Transverse colon (tissue), 4 donors: ENCODE measurements at places on chromosomes 12 and 14. TPM values are rescaled to one million over a fixed set of nuclear protein-coding genes. Genes with fewer than 3 reads are reported as not detected.

- no peak for DNase-seq
These were observed 5.3 kb upstream of the GRIP1 start for GRCh38 chr12:66684222-66684621.

DNA sequence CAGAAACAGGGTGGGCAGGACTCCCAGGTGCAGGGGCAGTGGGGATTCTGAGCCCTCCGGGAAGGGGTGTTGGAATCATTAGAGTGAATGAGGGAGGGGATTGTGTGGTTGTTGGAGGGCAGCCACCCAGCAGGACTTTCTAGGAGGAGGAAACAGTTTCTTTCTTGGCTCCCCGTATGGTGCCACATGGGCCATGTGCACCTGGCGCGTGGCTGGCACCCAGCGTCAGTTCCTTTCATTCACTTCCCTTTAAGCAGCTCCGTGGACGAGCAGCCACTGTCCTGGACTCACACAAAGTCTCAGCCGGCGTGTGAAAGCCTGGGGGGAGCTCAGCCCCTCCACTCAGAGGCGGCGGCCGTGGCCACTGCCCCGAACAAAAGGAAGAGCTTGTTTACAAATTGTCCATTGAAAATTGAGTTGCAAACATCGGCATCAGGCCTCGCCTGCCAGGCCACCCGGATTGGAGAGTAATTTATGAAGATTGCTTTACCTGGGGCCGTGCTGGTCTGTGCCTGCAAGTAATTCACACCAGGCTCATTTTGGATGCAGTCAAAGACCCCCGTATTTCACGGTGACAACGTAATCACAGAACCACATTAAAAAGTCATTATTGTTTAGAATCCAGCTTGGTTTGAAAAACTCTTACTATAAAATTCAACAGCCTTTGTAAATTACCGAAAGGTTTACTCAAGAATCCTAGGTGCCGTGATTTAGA, 101.7 kb upstream of the C14orf180 start:
- no peak for DNase-seq

GRCh38 chr14:86777963-86778602, 1214.9 kb downstream of the GALC start:
- DNase-seq, result no peak

GRCh38 chr12:24697769-24698168, 251.1 kb downstream of the BCAT1 start:
- DNase-seq, result no peak

GRCh38 chr14:103694572-103695026, 20.7 kb downstream of the XRCC3 start:
- no peak for DNase-seq

DNA sequence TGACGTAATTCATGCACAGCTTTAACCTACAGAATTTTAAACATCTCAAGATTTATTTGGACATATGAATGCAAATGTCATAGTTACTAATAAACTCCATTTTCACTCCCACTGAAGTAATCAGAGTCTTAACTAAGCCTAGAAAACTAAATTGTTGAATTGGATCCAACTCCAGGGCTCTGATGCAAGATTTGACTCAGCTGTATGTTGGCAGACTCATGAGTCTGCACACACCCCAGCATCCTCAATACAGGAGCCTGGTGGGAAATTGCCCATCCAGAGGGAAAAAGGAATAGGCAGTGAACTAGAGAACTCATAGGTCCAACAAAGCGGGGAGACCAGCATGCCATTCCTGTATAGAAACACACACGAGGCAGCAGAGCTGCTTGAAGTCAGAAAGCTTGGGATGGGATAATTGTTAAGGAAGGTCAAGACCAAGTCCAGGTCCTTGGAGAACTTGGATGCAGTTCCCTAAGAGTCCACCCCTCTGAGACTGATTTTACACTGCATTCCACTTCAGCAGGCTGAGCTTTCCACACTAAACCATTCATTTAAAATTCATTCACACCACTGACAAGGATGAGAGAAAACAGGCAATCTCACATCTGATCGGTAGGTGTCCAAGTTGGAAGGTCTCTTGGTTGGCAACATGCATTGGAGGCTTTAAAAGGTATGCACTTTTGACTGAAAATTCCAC, 14.4 kb downstream of the TMTC1 start:
- DNase-seq, result no peak

DNA sequence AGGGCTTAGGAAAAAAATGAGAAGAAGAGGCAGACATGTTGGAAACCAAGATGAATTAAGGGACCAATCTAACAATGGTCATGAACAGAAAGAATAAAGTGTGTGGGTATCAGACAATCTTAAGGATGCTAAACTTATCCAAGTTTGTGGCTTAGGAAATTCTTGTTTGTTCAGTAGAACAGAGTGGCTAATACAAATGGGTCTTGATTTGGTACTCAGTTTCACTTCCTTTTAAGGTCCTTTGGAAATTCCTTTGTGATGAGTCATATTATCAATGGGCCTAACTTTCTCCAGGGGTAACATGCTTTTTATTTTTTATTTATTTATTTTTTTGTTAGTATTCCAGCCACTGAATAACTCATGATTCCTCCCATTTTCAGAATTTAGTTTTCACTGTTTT, 1154.7 kb upstream of the FLRT2 start:
- DNase-seq, result no peak

DNA sequence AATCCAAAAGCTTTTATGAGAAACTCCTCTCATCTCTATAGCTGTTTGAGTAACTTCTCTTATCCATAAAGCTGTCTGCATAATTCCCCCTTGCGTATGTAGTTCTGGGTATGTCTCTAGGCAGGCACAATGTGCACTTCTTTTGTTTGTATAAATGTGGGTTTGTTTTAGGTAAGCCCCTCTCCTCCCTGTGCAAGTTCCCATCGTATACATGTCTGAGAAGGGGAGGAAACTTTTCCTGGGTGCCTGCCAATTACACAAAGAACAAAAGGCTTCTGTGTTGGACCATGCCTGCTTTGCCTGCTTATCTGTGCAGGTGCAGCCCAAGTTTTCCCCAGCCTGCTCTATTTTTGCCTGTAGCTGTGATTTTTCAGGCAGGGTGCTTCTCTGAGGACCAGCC, 96.7 kb downstream of the CCER1 start:
- peak; percentile 34 for DNase-seq

DNA sequence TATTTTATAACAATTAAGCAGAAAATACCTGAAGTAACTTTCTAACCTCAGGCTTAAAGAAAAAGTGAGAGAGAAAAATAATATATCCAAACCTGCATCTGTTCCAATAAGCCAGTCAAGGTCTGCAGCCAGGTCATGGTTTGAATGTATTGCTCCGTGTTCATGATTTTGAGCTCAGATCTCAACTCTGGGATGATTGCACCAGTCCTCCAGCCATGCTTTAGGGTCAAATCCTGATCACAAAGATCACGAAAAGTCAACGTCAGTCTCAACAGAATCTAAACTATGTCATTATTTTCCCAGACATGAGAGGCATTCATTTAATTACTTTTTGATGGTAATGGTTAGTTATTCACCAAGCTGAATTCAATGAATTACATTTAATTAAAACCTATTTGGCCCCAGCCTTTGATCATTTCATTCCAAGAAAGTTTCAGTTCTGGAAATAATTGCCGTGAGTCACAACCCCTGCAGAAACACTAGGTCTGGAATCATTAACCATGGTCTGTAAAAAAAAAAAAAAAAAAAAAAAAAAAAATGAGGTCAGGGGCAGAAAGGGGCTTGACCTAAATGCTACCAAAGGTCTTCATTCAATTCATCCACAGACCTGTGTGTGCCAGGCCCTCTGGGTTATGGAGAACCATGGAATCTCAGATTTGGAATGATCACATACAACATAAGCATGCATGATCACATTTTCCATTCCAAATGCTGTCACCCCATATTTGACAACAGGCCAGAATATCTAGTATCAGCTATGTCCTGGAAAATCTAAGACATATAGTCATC, 55.6 kb downstream of the NT5DC3 start:
- no peak for DNase-seq

- DNase-seq, result no peak
These were observed 321.5 kb downstream of the CACNA1C start for GRCh38 chr12:2374092-2374906.

- no peak for DNase-seq
These were observed 14.1 kb downstream of the P2RX2 start for GRCh38 chr12:132632521-132633228.

- peak; percentile 54 for DNase-seq
These were observed 39.6 kb downstream of the IQSEC3 start for GRCh38 chr12:106118-106591.

DNA sequence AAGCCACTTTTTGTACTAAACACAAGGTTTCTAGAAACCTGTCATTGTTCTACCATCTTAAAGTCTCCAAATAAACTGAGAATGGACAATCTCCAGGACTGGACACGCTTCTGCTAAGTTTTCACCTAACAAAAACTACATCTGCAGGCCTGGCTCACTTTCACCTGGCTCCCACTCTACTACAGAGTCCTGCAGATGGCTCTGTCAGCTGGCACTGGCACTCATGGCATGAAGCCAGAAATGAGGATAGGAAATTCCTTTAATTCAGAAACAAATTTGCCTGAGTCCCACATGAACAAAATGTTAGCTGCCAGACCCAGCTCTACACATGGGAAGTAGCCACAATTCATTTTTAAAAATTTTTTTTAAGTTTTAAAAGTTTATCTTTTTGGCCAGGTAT, 42.1 kb downstream of the STXBP6 start:
- DNase-seq, result no peak

GRCh38 chr12:4280351-4281163, 7.0 kb downstream of the CCND2 start:
- peak; percentile 62 for DNase-seq

DNA sequence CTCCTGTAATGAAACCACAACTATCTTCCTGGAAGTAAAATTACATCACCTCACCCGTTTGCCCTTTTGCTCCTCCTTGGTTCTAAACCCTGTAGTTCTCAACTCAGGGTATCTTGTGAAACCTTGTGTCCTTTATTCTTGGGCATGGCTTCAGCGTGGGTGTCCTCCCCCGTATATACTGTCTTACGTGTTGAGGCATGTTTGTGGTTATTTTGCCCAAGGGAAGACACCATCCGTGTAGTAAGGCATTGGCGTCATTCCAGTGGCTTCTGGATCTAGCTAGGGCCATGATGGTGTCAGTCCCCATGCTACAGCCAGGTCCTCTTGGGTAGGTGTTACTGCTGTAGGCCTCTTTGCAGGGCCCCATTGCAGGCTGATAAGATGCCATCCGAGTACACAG, 115.4 kb downstream of the ZFP36L1 start:
- no peak for DNase-seq

DNA sequence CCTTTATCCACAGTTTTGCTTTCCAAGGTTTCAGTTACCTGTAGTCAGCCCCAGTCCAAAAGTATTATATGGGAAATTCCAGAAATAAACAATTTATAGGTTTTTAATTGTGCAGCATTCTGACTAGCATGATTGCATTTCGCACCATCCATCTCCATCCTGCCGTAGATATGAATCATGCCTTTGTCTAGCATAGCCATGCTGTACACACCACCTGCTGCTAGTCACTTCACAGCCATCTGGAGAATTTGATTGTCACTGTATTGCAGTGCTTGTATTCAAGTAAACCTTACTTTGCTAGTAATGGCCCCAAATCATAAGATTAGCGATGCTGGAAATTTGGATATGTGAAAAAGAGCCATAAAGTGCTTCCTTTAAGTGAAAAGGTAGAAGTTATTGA, 36.0 kb downstream of the MUCL1 start:
- DNase-seq, result no peak

DNA sequence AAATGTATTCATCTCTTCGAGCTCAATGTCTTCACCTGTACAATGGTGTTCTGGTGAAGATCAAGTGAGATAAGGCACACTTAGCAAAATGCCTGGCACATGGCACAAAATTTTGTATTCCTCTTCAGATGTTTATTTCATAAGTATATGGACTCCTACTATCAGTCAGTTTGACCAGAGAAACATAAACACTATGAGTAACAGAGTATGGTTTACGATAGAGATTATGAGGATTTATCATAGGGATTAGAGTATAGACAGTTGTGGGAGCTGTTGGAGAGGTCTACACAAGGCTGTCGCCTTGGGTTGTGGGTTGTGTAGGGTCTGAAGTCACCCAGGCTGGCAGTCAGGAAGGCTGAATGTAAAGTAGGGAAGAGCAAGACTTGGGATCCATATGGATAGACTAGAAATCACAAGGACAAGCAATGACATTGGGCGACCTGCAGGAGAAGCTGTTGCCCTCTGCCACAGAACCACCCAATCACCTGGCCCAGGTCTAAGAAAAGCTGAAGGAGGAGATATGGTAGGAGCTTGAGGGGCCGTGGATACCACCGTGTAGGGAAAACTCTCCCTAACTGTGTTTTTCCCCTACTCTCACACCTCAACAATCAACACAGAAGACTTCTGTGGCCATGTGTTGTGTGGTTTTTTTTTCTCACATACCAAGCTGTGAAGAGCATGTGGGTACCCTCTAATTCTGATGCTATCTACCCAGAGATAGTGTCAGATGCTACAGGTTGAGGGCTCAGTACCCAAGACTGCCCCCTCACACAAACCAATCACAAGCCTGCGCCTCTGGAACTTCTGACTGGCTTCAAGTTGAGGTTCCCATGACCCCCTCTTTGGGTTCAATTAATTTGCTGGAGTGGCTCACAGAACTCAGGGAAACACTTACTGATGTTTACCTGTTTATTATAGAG, 27.2 kb upstream of the RESF1 start:
- DNase-seq, result no peak

GRCh38 chr14:80584744-80585505, 356.6 kb downstream of the CEP128 start:
- DNase-seq, result no peak

GRCh38 chr12:123354600-123354999, 10.0 kb downstream of the SBNO1 start:
- DNase-seq, result no peak

DNA sequence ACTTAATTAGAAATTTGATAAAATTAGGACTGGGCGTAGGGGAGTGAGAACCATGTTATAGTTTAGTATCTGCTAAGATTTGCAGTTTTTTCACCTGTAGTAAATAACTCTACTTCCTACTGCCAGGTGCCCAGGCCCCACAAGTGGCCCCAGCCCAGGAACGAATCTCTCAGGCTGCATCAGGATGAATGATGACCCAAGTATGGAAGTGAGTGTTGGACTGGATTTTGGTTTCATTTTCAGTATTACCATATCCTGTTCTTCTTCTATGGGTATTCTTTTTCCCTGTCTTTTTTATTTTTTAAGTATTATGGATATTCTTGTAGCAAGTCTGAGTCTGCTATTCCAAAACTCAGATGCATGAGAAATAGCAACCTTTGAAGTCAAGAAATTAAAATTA, 120.3 kb upstream of the BCAT1 start:
- DNase-seq, result no peak

DNA sequence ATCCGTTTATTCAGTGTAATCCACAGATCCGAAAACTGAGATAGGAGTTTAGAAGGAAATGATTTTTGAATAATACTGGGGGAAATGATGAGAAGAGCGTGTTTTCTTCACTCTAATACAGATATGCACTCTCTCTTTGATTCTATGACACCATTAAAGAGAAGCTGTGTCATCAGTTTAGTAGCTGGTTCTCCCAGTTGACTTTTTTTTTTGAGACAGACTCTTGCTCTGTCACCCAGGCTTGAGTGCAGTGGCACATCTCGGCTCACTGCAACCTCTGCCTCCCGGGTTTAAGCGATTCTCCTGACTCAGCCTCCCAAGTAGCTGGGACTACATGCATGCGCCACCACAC, 48.4 kb upstream of the EML1 start:
- DNase-seq, result no peak

GRCh38 chr14:66206554-66206953, 279.6 kb upstream of the CCDC196 start:
- DNase-seq, result no peak

Gene ATL1
- total RNA-seq, result 11.4 TPM

Gene ACSM4
- total RNA-seq, result not detected

Gene REM2
- total RNA-seq, result not detected

Gene RNASE3
- not detected for total RNA-seq

Gene VPS29
- 16.3 TPM for total RNA-seq

Gene DHRS2
- total RNA-seq, result not detected

Gene CLEC1B
- total RNA-seq, result not detected

Gene GLI1
- total RNA-seq, result not detected
